ENCODE measurements at places on chromosomes 3 and 15. TPM values are rescaled to one million over a fixed set of nuclear protein-coding genes. Genes with fewer than 3 reads are reported as not detected.

DNA sequence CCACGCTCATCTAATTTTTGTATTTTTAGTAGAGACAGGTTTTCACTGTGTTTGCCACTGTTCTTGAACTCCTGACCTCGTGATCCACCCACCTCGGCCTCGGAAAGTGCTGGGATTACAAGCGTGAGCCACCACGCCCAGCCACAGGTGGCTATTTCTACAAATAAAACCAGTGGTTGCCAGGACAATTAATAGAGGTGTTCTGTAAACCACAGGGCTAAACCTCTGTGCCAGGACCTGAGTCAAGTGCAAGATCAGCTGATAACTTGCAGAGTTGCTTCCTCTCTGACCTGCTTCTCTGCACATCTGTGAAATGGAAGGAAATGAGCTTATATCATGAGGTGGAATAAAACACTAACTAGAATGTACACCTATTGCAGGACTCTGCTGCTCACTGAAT, 72.8 kb downstream of the CD200R1L start:
- DNase-seq = no peak

- DNase-seq = no peak
Observed at GRCh38 chr3:42062464-42062863, 28.7 kb upstream of the TRAK1 start.

GRCh38 chr3:53820756-53821580, 25.3 kb downstream of the CHDH start:
- DNase-seq = no peak

DNA sequence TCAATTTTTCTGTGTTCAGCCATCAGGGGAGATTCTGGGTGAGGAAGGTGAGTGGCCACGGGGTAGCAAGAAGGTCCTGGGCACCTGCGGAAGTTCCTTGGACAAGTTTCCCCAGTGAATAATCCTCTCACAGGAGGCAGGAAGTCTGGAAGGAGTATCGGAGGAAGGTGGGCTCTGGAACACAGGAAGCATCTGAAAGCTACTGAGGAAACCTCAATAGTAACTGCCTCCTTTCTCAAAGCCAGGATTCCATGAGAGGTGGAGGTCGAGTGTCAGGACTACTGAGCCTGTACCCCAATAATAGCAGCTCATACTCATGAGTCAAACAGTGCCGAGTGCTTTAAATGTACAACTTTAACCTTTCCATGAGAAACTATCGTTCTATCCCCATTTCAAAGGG, 110.9 kb downstream of the OXNAD1 start:
- no peak for DNase-seq

- DNase-seq = no peak
Observed at GRCh38 chr15:66080717-66081398, 172.7 kb downstream of the MEGF11 start.

GRCh38 chr3:52811452-52812011, 16.9 kb downstream of the ITIH3 start:
- DNase-seq = no peak

- DNase-seq = no peak
Observed at GRCh38 chr3:67648701-67649100, 5.7 kb downstream of the SUCLG2 start.

GRCh38 chr3:46314517-46314916, 39.4 kb upstream of the CCR2 start:
- no peak for DNase-seq

GRCh38 chr3:102159810-102160451, 274.9 kb upstream of the ZPLD1 start:
- no peak for DNase-seq

DNA sequence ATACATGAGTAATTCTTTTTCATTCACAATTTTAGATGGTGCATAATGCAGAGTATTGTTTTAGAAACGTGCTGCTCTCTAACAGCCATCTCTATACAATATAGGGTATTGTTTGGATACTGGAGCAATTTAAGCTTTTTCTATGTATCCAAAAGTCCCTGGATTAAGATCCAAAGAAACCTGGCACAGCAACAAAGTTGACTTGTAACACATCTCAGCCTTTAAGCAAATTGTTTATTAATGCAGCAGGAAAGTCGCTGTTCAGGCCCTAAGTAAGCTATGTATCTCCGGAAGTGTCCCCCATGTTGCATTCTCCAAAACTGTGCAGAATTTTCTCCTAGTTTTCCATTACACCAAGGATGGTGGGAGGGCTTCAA, 7.3 kb downstream of the VGLL4 start:
- no peak for DNase-seq

DNA sequence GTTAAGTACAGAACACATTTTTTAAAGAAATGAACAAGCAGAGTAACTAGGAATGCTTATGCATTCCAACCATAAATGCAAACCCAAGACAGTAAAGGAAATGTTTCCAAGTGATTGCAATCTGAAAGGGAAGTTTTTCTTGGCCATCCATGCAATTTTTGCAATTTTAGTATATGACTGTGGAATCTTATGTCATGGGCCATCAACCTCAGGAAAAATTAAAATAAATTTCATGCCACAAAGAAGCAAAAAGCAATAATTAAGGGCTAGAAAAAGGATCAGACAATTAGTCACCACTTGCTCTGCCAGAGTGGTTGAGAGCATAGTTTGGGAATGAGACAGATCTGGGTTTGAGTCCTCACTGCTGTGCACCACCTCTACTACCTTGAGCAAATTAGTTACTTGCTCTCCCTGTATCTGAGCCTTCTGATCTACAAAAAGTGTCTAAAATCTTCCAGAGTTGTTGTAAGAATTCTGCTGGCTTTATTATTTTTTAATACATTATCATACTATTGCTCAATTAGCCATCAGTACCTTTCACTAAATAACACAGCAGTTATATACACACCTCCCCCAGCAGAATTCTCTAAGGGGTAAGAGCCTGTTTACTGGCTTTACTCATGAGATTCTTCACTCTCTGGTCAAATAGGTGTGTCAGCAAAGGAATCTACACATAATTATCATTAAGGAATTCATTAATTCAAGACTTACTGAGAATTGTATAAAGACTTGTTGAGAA, 49.7 kb upstream of the FBN1 start:
- no peak for DNase-seq

GRCh38 chr3:5190147-5190791, 2.8 kb downstream of the EDEM1 start:
- no peak for DNase-seq

DNA sequence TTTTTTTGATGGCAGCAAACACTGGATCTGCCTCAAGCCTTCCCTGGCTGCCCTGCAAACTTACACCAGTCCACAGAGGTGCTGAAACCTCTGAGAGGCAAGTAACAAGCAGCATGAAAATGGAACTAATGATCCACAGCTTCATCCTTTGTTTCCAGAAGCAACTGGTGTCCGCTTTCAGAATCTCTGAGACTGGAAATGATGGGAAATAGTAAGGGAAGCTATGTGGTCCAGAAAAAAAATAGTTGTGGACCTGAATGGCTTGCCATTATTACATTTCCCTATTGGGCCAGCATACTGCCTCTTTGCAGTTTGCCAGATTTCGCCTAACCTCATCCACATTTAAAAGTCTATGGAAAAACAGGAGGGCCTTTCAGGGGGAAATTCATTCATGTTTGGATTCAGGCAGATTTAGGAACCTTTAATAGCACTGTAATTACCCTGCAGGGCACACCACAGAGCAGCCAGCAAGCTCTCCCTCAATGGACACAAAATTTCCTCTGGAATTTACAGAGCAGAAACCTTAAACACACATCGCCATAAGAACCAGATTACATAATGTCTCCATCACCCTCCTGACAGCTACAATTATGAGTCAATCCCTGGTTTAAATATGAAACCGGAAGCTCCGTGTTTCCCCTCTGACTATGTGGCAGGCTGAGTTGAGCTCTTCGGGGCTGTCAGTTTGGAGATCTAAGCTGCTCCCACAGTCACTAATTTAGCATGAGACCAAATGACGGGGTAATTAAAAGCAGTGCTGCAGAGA, 134.4 kb downstream of the TMCO5A start:
- DNase-seq = no peak

DNA sequence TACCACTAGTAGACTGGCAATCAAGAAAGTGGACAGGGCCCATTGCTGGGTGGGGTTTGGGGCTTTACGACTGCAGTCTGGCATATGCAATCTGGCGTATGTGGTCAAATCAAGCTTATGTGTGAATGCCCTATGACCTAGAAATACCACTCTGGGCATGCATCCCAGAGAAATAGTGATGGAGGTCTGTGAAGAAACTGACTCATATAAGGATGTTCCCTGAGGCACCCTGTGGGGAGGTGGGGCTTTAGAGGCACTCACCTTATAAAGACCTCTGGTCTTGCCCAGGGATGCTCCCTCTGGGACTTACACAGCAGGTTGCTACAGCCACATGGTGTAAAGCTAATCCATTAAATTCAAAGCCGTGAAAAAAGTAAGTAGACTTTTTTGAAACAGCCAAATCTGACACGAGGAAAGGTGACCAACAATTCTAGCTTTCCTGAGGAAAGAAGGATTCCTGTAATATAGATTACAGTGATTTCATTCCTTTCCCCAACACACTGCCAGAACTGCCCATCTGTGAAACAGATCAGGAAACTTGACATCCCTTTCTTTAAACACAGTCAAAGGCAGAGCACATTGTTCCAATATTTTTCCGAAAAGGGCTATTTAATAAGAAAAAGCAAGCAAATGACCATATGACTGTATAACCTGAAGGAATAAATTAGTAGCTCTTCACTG, 13.6 kb downstream of the RARRES1 start:
- no peak for DNase-seq

DNA sequence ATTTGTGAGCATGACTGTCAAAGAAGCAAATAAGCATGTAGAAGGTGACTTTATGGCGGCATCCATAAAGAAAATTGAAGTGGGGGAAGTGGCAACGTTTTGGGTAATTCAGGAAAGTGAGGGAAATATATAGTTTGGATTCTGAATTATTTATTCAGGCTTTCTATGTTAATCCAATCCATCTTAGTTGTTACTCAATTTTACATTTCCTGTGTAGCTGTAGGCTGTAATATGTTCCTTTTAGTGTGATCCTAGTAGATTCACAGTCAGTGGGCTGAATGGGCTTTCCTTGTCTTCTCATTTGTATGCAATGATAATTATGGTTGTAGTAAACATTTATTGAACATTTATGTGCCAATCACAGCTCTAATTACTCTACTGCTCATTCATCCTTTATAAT, 654.1 kb downstream of the EDEM1 start:
- no peak for DNase-seq

GRCh38 chr3:45665101-45665572, 24.1 kb upstream of the SACM1L start:
- DNase-seq = no peak

GRCh38 chr3:9704347-9705322, 1.0 kb downstream of the CPNE9 start:
- no peak for DNase-seq

DNA sequence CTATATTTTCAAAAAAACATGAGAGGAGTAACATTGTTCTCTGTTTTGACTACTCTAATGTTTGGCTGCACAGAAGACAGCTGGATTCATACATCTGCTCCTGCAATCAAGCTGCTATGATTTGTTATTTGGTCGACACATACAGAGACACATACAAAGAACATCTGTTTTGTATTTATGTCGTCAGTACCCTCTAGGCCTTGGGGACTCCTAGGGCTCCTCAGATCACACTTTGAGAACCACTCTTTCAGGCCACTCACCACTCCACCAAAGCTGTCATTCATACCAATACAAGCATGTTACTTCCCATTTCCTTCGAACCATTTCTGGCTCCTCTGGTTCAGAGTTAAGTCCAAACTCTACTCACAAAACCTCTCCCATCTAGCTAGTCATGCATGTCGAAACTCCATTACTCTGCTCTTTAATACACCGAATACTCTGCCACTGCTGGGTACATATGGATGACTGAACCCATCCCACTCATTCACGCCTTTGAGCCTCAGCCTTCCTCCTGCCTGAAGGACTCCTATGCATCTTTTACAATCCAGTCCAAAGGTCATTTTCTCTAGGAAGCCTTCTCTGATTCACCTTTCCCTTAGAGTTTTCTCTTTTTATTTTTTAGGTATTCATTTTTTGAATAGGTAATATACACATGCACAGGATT, 102.9 kb upstream of the ARHGEF3 start:
- no peak for DNase-seq

DNA sequence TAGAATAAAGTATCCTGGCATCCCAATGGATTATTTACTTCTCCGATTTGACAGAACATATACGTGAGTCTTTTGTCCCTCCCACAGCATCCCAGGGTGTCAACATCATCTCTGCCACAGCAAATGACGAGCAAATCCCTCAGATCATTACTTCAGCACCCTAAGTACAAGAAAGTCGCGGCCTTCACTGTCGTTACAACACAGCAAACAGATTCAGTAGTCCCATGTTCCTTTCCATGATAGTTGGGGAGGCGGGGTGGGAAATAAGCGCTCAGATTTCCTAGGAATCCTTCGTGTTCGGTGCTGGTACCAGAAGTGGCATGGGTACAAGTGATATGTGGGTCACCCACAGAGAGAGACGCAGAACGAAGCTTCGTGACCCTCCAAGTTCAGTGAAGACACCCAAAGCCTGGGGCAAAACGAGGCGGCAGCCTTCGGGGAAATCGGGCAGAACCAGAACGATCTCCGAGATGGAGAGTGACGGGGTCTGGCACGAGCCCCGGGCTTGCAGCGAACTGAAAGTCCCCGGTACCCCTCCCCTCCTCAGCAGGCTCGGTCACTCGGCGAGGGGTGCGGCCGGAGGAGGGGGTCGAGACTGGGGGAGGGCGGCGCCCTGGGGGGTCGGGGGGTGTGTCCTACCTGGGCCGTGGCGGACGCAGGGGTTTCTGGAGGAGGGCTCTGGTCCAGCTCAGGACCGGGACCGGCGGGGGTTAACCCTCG, 619 bp downstream of the TTBK2 start:
- no peak for DNase-seq

- no peak for DNase-seq
Observed at GRCh38 chr3:59535791-59536221, 486.0 kb upstream of the CFAP20DC start.

Gene LRRC2
- 13.8 TPM for total RNA-seq

Gene STARD5
- total RNA-seq = 3.2 TPM

Gene CCR9
- not detected for total RNA-seq

Gene UBL7
- total RNA-seq = 48.9 TPM

Gene CCDC9B
- 4.0 TPM for total RNA-seq

Gene SLC22A13
- total RNA-seq = not detected

Gene HYAL1
- total RNA-seq = 4.8 TPM

Gene OXTR
- 0.32 TPM for total RNA-seq

Gene UPK1B
- total RNA-seq = 6.7 TPM

Measured in breast epithelium (tissue), 4 donors.